ENCODE measurements at places on chromosomes 16 and 17.

DNA sequence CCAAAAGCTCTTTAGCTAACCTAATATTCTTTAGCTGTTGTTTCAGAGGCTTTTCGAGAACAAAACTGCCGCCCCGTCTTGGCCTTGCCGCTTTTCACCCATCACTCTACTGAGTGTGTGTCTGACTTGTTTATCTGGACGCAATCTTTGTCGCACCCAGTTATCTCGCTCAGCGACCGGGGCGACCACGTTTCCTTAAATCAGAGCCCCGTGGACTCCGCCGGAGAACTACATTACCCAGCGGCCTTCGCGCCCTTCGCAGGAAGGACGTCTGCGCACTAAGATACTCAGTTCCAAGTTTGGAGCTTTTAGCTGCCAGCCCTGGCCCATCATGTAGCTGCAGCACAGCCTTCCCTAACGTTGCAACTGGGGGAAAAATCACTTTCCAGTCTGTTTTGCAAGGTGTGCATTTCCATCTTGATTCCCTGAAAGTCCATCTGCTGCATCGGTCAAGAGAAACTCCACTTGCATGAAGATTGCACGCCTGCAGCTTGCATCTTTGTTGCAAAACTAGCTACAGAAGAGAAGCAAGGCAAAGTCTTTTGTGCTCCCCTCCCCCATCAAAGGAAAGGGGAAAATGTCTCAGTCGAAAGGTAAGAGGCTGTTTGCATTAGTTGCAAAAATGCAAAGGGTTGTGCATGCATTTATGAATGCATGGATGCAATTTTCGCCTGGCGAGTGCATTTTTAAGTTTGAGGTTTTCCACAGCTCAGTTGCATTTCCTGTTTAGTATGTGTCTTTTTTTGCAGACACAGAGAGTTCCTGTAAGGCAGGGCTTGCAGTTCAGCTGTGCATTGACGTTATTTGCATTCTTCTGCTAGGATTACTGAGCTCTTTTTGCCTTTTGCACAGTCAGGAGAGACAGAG, at the start of gene MAP2K6:
Gene MAP2K6, plus strand, starts transcription at position 290 of the 867 bp plus-strand sequence. Its CDS starts 288 bp downstream, at position 578.
- DNase-seq, result peak; percentile 76

DNA sequence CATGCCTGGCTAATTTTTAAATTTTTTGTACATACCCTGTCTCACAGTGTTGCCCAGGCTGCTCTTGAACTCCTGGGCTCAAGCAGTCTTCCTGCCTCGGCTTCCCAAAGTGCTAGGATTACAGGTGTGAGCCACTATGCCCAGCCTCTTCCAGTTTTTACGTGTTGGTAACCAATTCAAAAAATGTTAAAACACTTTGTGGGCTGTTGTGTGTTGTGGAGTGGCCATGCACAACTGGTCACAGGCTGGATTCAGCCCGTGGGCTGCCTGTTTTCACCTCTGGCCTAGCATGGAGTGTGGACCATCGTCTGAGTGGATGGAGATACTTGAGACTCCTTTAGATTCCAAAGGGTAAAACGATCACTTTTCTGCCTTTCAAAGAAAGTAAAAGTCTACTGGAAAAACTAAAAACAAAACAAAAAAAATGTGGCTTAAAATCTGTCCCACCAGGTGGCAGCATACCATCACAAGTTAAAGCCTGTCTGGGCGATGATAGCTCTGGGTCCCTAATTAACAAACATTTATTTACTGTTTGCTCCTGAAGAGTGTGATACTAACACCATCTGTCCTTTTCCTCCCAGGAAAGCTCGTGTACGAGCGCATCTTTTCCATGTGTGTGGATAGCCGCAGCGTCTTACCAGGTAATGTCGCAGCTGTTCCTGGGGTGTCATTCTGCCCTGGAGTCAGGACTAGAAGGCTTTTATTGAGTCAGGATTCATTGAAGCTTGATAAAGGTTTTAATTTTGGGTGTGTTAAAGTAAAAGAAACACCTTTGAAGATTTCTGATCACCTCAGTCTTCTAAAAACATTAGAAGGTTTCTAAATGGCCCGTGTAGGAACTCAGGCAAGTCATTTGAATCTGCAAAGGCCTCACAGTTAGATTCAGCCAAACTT, 45.8 kb downstream of the VPS35L start:
- peak; percentile 36 for DNase-seq

DNA sequence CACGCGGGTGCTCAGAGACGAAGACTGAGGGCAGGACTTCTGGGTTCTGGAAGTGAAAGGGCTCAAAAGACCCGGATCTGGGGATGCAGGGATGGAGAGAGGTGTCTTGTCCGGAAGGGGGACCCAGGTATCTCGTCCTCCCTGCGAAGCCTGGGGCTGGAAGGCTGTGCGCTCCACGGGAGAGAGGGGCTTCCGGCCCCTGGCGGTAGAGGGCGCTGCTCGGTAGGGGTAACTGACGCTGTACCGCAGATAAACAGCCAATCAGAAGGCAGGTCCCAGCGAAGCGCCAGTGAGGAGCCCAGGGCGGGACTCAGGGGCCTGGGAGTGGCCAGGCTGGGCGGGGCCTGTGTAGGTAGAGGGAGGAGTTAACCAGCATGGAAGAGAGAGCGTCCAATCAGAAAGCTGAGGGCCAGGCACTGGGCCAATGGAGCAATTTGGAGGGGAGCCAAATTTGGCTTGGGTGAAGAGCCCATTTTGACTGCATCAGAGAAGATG, 804 bp downstream of the TGFB1I1 start:
- DNase-seq, result peak; percentile 59

DNA sequence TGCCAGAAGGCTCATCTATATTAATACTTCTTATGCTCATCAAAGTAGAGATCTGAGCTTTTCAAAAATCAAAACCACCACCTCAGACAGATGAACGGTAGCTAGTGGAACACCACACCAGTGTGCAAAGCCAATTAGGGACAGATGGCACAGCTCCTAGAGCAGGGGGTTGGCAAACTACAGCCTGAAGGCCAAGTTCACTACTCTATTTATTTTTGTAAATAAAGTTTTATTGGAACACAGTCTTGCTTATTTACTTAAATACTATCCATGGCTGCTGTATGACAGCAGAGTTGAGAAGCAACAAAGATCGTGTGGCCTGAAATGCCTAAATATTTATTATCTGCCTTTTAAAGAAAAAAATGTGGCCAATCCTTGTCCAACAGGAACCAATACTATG, 56.8 kb downstream of the AMFR start:
- no peak for DNase-seq

GRCh38 chr16:27921134-27921533, 142.4 kb downstream of the GSG1L start:
- no peak for DNase-seq

- DNase-seq, result no peak
Measured at GRCh38 chr17:51947160-51947735, 211.3 kb downstream of the CA10 start.

GRCh38 chr16:50114357-50115129, 38.6 kb upstream of the TENT4B start:
- DNase-seq, result no peak

DNA sequence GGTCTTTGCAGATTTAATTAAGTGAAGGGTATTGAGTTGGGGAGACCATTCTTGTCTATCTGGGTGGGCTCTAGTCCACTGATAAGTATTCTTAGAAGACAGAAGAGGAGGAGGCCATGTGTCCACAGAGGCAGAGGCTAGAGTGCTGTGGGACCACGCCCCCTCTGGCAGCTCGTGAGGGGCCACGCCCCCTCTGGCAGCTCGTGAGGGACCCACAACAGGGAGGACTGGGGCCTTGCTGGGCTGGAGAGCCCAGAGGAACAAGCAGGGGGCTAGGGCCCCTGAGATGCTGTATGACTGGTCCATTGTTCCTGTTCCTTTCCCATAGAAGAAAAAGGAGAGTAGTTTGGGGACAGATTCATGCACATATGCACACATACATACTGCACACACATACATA, 106.8 kb downstream of the METRNL start:
- DNase-seq, result peak; percentile 4

DNA sequence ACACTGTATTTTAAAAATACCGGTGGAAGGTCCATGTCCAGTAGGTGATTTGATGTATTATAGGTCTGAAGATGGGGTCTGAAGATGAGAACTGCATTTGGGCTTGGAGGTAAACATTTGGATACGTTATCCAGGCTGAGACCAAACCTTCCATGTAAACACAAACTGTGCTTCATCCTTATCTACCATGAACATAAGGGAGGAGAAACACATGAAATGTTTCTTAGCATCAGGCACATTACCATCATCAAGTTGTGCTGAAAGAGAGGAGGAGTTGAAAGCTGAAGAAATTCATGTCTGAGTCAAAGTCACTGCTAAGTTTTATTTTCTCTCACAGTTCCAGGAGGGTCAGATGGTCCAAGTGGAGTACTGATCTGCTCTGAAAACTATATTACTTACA, 11.4 kb downstream of the SF3B3 start:
- no peak for DNase-seq
